Activated T-cell treated with anti-CD3 and anti-CD28 coated beads for 4 hours (primary cell): ENCODE measurements at places on chromosomes 6 and 20.

DNA sequence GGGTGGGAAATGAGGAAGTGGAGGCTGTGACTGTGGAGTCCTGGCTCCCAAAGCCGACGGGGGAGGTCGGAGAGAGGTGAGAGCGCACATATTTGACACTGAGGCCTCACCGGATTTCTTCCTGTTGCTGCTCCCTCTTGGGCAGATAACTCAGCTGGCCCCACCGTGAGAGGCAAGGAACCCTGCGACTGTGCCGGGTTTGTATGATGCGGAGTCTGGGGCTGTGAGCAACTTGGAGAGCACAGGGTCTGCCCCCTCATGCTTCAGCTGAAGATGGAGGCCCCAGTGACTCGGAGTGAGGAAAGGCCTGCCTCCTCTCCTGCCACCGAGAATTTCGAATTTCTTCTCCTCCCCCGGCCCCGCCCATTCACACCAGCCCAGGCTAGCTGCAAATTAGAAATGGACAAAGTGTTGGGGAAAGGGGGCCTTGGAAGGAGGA, 160.6 kb downstream of the GRM4 start:
- no peak for DNase-seq

DNA sequence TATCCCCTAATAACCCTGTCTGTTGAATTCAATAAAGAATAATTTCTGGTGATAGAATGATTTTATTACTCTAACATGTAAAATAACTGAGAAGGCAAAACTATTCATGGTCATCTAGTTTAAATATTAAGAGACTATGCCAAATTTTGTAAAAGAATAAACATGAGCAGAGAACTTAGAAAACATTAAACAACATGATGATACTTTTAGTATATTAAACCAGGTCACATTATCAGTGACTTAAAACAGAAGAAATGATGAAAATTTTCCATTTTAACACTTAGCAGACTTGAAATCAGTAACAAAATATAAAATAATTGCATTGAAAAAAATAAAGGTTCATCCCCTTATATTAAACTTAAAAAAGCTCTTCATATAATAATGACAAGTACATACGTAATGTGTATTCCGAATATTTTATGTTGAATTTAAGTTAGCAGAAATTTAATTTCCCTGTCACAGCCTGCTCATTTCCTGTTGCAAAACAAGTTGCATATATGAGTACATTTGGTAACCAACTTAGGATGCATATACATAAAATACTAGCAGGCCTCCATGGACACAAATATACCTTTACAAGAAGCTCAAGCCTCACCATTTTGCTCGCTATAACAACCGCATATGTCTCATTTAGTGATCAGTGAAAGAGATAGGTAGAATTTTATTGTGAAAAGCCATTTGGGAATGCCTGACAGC, 40.6 kb downstream of the DTNBP1 start:
- no peak for DNase-seq

GRCh38 chr20:56163806-56164205, 84.7 kb upstream of the MC3R start:
- DNase-seq: no peak

- DNase-seq: no peak
Observed at GRCh38 chr20:6884114-6884513, 116.6 kb downstream of the BMP2 start.

DNA sequence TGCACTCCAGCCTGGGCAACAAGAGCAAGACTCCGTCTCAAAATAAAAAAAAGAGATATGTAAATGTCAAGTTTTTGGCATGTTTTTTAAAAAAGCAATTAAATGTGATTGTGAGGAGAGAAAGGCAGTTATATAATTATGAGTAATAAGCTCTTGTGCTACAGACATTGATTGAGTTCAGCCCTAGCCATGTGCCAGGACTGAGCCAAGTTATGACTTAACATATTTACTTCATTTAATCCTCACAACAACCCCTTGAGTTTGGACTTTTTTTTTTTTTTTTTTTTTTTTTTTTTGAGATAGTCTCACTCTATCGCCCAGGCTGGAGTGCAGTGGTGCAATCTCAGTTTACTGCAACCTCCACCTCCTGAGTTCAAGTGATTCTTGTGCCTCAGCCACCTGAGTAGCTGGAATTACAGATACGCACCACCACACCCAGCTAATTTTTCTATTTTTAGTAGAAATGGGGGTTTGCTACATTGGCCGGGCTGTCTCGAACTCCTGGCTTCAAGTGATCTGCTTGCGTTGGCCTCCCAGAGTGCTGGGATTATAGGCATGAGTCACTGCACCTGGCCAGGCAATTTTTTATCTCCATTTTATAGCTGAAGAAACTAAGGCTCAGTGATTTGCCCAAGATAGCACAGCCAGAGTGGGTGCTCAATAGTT, 15.0 kb upstream of the CSE1L start:
- DNase-seq: no peak

GRCh38 chr20:15317546-15318232, 980.3 kb upstream of the FLRT3 start:
- DNase-seq: no peak

DNA sequence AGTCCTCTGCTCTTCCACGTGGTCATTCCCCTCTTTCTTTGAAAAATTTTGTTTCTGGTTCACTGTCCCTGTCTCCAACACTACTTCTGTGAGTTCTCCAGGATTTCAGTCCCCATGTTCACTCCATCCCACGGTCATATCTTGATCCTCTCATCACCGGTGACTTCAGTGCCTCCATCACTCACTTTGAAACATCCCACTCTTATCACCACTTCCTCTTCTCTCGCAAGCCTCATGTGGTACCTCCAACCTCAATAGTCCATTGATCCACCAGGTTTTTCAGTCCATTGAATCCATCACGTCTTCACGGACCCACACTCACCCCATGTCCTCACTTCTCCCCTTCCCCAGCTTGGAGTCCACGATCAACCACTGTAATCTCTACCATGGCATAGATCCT, 64.8 kb downstream of the CARMIL1 start:
- DNase-seq: no peak

DNA sequence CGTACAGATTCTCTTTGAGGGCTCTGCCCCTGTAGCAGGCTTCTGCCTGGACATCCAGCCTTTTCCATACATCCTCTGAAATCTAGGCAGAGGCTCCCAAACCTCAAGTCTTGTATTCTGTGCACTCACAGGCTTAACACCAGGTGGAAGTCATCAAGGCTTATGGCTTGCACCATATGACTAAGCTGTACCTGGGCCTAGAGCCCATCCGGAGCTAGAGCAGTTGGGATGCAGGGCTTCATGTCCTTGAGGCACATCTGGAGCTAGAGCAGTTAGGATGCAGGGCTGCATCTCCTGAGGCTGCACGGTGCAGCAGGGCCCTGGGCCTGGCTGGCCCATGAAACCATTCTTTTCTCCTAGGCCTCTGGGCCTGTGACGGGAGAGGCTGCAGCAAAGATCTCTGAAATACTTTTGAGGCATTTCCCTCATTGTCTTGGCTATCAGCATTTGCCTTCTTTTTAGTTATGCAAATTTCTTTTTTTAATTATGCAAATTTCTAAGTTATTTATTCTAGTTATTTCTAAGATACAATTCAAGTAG, 98.7 kb downstream of the CD24 start:
- no peak for DNase-seq
